Suppressor macrophage treated with lipopolysaccharide for 4 hours (primary cell): ENCODE measurements at places on chromosomes 16 and 17.
A peak's percentile ranks its signal among the peaks of the same experiment; 100 is the strongest.

GRCh38 chr17:33389504-33390135 is 96.5 kb upstream of the ASIC2 start:
- no peak for DNase-seq

DNA sequence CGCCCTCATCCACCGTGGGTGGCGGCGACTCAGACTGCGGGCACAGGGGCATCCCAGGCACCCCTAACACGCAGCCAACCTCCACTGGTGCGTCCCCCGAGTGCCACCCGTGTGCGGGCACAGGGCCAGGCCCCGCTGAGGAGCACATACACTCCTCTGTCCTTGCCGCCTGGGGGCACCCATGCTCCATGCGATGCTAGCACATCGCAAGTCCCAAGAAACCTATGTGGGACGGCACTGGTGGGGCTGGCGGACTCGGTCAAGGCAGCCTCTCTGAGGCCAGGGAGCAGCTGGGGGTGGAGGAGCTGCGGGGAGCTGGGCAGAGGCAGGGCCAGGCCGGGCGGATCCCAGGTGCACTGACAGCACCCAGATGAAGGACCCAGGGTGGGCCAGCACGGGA is 4.0 kb downstream of the ZNF598 start:
- DNase-seq = peak; percentile 68

GRCh38 chr16:23155445-23156049 is 6.3 kb upstream of the USP31 start:
- no peak for DNase-seq

DNA sequence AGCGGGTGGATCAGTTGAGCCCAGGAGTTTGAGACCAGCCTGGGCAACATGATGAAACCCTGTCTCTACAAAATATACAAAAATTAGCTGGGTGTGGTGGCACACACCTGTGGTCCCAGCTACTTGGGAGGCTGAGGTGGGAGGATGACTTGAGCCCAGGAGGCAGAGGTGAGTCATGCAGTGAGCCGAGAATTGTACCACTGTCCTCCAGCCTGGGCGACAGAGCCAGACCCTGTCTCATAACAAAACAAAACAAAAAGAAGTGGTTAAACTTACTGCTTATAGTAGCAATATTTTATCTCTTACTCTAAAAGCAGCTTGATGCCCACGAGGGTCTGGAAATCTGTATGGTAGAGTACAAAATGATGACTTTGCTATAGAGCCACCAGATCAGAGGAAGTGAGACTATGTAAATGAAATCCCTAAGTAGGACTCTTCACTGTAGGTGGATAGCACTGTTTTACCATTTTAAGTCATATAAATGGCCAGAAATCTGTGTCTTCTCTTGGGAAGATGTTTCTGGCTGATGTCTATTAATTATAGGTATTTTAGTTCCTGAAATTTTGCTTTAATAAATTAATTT is 60.4 kb upstream of the MRC2 start:
- no peak for DNase-seq

DNA sequence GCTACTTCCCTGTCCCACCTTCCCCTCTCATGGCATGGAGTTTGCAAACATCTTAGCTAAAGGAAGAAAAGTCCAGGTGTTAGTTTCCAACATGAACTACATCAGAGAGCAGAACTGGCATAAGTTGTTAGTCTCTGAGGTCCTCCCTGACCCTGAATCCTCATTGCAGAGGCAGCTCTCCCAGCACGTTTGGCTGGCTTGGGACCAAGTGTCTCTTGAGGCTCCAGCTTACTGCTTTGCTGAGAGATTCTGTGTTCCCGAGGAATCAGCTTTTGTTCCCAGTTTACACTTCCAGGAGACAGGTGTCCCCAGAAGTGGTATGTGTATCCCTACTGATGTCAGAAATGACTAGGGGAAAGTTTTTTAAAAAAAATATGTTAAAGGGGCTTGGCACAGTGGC is 14.7 kb downstream of the DNAH9 start:
- no peak for DNase-seq

- DNase-seq = no peak
Observed at GRCh38 chr17:78248051-78248914, 16.9 kb downstream of the TMEM235 start.

- DNase-seq = no peak
Observed at GRCh38 chr17:57585341-57586195, 159.5 kb downstream of the CCDC182 start.

GRCh38 chr17:58873926-58874325 is 118.3 kb downstream of the PPM1E start:
- DNase-seq = no peak

DNA sequence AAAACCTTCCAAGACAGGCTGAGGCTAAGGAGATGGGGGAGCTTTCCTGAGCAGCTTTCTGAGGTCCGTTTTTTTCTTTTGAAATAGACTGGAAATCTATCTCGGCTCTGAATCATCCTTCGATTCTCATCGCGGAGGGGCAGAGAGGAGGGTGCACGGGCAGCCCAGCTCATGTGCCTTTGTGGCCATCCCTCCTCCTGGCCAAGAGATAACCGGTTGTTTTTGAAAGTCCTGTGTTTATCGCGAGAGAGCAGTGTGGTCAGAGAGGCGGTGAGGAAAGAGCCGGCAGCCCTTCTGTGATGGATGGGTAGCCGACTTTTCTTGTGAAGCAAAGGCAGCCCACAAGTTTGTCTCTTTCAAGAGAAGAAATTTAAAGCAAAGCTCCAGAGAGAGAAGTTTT is 191.6 kb downstream of the CCDC182 start:
- DNase-seq = no peak

DNA sequence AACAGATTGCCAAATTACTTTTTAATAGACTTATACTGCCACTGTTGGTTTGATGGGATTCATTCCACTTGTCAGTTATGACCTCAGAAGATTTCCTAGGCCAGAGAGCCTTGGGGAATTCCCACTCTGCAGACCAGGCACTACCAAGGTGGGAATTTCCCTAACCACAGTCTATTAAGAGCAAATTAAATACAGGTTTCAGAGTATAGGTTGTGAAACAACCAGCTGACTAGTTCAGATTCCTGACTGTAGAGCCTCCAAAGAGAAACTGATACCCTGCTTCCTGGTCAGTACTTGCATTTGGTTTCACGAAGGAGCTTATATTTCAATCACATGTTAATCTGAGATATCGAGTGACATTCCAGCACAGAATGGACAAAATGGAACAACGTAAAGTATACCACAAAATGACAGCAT is 186.5 kb downstream of the STX8 start:
- peak; percentile 96 for DNase-seq

DNA sequence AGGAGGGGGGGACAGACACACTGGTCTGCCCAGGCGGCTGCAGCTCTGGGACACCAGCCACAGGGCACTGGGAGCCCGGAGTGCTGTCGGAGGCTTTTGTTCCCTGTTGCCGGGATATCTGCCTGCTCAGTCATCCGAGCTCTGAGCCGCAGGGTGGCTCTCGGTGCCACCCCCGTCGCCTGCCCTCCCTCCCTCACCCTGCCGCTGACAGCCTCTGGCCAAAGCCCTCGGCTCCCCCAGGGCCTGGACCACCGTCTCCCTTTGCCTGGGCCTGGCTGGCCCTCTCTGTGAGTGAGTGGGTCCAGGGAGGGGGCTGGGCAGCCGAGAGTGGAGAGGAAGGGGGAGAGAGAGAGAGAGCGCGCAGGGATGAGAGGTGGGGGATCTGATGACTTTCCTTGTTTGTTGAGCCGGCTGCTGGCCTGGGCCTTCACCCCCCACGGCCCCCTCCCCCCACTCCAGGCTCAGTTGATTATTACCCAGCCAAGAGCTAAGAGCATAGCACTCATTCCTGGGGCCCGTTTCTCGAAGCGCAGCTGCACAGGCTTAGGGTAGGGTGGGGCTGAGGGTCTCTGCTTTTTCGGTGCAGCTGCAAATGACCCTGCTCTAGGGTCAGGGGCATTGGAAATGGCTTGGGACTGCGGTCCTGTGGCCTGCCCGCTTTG is 2.7 kb downstream of the FOXJ1 start:
- no peak for DNase-seq

DNA sequence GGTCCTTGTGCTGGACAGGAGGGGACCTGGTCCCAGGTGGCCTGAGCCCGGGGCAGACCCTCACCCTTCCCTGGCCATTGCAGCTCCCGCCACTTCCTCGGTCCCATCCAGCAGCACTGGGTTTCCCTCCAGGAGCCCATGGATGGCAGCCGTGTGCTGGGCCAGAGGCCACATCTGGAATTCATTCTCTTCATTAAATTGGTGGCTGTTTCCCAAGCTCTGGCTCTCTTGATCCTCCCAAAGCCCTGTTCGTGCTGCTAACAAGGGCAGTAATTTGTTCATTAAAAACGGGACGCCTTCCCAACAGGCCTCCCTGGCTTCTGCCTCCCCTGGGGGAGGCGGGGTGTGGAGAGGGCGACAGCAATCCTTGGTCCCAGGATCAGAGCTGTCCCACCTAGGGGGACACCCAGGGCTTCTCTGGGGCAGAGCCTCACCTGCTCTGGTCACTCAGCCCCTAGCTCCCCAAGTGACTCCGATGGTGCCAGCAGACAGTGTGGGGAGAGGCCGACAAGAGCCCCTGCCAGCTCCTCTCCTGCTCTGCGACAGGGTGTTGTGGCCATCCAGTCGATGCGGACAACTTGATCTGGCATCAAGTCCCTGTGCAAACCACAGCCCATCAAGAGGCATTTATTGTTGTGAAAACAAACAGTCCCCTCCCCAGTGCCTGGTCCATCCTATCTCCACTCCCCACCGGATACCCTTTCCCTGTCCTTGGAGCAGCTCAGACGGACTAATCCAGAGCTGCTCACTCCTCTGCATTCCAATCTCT is 44.0 kb downstream of the SDK2 start:
- no peak for DNase-seq

GRCh38 chr17:12959441-12959840 is 58.4 kb downstream of the ELAC2 start:
- DNase-seq = no peak

DNA sequence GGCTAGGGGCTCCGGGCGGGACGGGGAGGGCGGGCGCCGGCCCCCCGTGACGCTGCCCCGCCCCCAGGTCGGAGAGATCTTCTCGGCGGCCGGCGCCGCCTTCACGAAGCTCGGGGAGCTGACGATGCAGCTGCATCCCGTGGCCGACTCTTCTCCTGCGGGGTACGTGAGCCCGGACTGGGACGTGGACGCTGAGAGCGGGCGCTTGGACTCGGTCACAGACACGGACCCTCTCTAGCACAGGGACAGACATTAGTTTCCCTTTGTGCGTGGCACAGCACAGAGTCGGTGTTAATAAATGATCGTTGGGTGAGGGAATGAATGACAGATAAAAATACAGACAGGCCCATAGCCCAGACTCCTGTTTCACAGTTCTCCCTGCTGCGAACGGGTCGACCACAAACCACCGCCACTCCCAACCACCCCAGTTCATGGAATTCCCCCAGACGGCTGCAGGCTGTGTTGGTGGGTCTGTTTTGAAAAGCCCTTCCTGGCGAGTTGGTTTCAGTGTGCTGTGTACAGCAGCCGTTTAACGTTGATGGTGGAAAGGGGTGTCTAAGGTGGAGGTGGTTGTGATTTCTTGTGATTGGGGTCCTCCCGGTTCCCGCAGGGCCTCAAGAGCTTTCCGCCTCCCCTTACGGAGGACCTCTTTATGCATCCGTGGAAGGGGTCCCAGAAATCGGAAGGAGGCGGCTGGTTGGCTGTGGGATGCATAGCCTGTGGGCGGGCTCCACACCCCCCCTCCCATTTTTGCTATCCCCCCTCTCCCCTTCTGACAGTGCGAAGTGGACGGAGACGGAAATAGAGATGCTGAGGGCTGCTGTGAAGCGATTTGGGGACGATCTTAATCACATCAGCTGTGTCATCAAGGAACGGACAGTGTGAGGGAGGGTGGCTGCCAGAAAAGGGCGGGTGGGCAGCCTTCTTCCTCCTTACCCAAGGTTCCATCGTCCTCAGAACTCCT is 2.9 kb downstream of the RNASEK start:
- peak; percentile 82 for DNase-seq

- peak; percentile 9 for DNase-seq
Observed at GRCh38 chr17:71942626-71943025, 178.2 kb upstream of the SOX9 start.

GRCh38 chr16:17370223-17370707 is 100.5 kb downstream of the XYLT1 start:
- DNase-seq = peak; percentile 52

DNA sequence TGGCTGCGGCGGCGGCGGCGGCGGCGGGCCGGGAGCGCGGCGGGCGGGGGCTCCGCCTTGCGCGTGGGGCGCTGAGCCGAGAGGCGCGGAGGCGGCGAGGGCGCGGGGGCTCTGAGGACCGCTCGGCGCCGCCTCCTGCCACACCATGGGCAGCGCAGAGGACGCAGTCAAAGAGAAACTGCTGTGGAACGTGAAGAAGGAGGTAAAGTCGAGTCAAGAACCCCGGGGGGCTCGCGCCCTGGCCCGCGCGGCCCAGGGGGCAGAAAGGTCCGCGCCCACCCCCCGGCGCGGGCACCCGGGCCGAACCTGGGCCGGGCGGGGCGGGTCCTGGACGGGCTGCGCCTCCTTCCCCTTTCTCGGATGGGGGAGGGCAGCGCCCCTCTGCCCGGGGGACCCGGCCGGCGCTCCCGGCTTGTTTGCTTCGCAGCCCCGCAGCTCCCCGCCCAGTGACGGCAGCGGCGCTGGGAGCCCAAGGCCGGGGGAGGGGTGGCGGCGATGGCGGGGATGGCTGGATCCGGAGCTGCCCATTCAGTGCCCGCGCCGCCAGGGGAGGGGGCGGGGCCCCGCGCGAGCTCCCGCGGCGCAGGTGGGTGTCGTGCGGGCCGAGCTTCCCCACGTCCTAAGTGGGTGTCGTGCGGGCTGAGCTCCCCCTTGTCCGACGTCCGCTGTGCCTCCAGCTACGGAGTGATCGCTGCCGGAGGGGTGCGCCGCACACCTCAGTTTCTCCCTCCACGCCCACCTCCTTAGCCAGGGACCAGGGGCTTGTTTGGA is 428 bp downstream of the SGSM2 start:
- peak; percentile 64 for DNase-seq

DNA sequence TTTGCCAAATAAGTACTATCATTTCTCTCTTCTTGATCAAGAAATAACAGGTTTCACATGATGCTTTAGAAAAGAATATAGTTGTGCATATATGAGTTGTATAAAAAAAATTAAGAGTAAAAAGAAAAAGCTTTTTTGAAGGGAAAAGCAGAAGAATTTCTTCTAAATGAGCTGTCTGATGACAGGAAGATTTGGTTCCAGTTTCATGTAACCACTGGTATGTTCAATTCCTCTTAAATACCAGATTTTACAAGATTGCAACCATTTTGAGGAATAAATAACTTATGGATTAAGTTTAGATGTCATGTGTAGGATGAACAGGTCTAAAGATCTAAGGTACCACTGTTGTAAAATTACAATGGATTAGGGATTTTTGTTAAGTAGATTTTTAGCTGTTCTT is 45.0 kb downstream of the VMP1 start:
- DNase-seq = peak; percentile 68

DNA sequence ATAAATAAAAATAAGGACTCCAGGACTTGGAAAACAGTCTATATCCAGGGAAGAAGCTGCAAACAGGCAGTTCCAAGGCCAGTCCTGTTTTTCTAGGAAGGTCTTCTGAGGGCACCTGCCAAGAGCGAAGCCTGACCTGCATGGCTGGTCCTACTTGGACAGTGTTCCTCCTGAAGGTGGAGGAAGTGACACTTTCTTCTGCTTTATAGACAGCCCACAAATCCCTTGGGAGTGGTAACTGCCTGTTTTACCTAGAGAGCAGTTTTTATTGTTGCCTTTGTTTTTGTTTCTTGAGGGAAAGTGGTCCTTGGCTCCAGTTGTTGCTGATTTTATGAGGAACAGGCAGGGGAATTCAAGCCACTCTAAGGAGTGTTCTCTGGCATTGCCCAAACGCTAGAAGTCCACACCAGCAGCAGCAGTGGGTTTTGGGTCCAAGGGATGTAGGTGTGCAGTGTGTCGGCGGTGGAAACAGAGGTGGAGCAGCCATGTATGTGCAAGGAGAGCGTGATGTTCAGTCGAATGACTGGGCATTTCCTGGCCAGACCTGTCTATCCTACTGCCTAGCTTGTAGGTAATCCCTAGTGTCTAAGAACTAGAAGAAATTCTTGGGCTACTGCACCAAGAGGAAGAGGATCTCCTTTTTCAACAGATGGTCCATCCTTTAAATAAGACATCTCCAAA is 35.3 kb downstream of the LDHD start:
- DNase-seq = no peak
